NCI-H1105 (cell line): ENCODE measurements at places on chromosomes 7 and 10.

DNA sequence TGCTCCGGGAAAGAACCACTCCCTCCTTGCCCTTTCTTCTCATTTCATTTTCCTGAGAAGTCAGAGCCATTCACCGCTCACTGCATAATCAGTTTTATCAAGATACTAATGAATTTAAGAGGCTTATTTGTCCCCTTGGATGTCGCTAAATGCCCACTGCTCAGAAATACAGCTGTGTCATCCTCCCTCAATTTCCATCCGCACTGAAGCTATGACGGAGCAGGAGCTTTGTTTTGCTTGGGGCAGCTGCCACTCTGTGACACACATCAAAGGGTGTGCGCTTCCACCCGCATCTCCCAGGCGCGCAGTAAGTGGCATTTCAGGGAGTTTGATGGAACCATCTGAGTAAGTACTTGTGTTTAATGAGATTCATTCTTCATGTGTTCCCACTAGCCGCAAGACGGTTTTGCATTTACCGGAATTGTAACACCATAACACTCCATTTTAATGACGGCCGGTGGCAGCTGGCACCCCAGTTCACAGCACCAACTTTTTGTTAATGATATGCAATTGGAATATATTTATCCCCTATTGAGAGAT, 103.8 kb upstream of the PARD3 start:
- DNase-seq = no peak

DNA sequence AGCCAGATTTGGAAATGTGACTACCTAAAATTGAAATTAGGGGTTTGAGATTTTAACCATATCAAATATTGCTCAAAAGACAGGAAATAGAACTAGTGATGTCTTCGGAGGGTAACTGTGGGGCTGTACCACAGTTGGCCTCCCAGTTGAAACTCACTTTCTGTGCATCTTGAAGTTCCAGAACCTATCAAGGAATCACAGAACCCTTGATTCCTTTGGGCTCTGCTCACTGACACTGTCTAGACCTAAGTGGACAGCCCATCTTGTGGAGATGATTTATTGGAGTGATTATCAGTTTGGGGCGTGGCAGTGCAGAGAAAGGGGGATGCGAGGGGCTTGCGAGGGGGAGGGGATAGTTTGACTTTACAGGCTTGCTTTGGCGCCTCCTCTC, 134.2 kb upstream of the GJD4 start:
- no peak for DNase-seq

DNA sequence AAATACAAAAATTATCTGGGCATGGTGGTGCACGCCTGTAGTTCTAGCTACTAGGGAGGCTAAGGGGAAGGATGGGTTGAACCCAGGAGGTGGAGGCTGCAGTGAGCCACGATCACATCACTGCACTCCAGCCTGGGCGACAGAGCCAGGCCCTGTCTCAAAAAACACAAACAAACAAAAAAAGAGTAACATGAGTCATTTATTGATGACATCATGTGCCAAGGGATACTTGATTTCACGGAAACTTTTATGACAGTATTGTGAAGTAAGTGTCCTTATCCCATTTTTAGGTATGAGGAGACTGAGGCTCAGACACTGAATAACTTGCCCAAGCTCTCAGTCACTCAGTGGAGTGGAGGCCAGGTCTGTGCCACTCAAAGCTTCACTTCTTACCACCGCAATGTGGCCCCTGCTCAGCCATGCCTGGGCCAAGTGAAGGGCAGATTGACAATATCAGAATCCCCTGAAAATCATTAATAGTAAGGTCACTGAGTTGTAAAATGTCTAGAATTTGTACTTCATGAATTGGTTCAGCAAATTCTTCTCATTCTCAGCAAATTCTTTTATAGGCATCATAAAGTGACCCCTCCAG, 36.5 kb downstream of the EMX2 start:
- DNase-seq = no peak

DNA sequence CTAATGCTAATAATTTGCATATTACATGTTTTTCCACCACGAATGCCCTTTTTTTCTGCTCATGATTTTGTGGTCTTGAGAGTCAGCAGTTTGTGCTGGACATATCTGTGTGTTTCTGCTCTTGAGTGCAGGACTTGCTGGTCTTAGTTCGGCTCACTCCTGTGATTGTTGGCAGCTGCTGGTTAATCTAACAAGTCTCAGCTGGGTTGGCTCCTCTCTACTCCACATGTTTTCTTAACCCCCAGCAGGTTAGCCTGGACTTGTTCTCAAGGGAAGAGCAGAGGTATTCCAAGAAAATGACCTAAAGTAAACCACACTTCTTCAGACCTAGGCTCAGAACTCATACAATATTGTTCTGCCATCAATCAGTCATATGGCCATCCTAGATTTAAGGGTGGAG, 1238.9 kb downstream of the XPNPEP1 start:
- DNase-seq = no peak

GRCh38 chr10:132899054-132899750, 43.2 kb downstream of the CFAP46 start:
- DNase-seq = no peak
